ENCODE measurements at places on chromosomes 5 and 9. TPM values are rescaled to one million over a fixed set of nuclear protein-coding genes. Genes with fewer than 3 reads are reported as not detected.

FUT7 gene
- total RNA-seq = 0.27 TPM

DNA sequence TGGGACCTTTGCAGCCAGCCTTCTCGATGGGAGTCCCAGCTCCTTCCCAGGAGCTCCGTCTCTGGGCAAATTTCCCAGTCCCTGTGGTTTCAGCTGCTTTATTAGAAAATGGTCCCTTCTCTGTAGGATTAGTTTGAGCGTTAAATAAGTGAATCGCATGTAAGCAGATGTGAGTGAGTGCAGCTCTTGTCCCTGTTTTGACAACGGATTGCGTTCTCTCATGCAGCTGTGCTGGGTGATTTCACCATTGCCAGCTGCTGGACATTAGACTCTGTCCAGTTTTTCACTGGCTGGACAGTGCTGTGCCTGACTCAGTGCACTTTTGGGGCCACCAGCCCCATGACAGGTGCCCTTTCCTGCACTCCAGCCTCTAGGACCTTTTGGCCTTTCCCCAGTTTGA lies 11.6 kb upstream of the CEL start:
- DNase-seq = no peak

DNA sequence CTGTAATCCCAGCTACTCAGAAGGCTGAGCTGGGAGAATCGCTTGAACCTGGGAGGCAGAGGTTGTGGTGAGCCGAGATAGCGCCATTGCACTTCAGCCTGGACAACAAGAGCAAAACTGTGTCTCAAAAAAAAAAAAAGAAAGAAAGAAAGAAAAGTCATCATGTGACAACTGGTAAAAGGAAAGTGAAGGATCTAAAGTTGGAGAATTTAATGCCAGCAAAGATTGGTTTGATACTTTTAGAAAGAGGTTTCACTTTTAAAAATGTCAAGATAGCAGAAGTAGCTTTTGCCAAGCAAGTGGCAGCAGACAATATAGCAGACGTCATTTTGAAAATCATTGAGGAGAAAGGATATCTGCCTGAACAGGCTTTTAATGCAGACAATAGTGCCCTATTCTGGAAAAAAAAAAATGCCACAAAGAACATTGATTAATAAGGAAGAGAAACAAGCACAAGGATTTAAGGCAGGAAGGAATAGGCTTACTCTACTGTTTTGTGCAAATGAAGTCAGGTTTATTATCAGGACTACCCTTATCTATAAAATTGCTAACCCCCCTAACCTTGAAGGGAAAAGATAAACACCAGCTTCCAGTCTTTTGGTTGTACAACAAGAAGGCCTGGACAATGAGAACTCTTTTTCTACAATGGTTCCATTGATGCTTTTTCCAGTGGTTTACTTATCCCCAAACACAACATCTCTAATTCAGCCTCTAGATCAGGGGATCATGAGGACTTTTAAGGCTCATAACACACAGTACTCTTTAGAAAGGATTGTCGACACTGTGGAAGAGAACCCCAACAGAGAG lies 12.0 kb downstream of the PKD2L2 start:
- no peak for DNase-seq

DNA sequence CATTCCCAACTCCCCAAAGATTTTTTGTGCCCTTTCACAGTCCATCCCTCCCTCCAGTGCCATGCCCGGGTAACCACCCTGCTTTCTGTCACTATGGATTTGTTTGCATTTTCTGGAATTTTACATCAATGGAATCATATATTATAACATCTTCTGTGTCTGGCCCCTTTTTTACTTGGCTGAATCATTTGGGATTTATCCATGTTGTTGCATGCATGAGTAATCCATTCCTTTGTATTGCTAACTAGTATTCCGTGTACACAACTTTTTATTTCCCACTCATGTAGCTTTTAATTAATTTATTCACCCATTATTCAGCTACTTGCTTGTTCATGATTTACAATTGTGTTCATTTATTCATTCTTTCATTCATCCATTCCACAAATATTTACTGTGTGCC lies 94.1 kb downstream of the FGF18 start:
- no peak for DNase-seq

GRCh38 chr9:4070266-4070665 lies 229.6 kb downstream of the GLIS3 start:
- DNase-seq = no peak

- DNase-seq = no peak
Measured at GRCh38 chr9:21996858-21997257, 2.3 kb downstream of the CDKN2B-AS1 start.

GRCh38 chr5:141811287-141812155 lies 66.7 kb downstream of the PCDH1 start:
- DNase-seq = no peak

DNA sequence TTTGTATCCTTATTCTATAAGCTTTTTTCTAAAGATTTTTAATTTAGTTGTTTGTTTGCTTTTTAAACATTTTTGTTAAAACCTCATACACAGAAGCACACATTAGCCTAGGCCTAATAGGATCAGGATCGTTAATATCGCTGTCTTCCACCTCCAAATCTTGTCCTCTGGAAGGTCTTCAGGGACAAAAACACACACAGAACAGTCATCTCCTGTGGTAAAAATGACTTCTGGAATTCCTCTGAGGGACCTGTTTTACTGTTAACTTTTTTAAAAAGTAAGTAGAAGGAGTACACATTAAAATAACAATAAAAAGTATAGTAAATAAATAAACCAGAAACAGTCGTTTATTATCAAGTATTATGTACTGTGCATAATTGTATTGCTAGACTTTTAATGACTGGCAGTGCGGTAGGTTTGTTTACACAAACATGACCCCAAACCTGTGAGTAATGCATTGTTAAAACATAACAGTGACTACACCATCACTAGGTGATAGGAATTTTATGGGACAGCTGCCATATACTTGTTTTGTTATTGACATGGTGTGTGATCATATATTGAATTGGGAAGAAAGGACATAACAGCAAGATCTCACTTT lies 109.6 kb downstream of the ZCCHC7 start:
- DNase-seq = no peak

- DNase-seq = no peak
Measured at GRCh38 chr5:157900644-157901043, 41.7 kb upstream of the CLINT1 start.

DNA sequence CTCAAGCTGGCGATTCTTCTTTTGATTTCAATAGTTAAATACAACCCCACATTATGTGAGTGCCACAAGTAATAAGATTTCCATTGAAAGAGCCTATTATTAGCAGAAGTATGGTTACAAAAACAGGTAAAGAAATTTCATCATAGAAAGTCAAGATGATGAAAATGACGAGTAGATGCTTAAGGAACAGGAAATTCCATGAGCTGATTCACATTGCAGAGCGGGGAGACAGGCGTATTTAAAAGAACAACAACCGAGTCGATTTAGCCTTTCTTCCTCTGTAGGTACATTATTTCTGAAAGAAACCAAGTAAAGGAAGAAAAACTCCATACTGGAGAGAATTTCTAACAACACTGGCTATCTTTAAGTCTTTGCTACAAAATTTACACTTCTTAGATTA lies 310.4 kb downstream of the SLF1 start:
- no peak for DNase-seq

GRCh38 chr9:92327283-92327850 lies 1.6 kb downstream of the CENPP start:
- no peak for DNase-seq

Data from mucosa of descending colon (tissue), 3 donors.